ENCODE measurements at places on chromosomes 1 and 21. TPM values are rescaled to one million over a fixed set of nuclear protein-coding genes. Genes with fewer than 3 reads are reported as not detected.

DNA sequence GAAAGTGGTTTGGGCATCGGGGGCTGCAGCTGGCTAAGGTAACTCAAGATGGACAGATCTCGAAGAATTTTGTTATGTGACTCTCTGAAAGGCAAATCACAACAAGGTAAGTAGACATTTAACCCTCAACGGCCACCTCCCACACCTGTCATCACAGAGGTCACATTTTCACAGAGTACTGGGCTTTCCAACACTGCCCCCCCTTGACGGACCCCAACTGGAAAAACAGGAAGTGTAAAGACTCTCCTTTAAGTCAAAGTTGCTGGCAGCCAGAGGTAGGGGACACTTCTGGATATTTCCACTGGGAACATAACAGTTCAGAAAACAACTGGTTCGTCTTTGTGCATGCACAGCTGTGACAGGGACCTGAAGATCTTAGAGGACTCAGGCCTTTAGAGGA is 22.3 kb downstream of the NOL9 start:
- no peak for DNase-seq

Gene IGSF9
- 5.9 TPM for polyA plus RNA-seq

Gene UBL4B
- polyA plus RNA-seq = not detected

DNA sequence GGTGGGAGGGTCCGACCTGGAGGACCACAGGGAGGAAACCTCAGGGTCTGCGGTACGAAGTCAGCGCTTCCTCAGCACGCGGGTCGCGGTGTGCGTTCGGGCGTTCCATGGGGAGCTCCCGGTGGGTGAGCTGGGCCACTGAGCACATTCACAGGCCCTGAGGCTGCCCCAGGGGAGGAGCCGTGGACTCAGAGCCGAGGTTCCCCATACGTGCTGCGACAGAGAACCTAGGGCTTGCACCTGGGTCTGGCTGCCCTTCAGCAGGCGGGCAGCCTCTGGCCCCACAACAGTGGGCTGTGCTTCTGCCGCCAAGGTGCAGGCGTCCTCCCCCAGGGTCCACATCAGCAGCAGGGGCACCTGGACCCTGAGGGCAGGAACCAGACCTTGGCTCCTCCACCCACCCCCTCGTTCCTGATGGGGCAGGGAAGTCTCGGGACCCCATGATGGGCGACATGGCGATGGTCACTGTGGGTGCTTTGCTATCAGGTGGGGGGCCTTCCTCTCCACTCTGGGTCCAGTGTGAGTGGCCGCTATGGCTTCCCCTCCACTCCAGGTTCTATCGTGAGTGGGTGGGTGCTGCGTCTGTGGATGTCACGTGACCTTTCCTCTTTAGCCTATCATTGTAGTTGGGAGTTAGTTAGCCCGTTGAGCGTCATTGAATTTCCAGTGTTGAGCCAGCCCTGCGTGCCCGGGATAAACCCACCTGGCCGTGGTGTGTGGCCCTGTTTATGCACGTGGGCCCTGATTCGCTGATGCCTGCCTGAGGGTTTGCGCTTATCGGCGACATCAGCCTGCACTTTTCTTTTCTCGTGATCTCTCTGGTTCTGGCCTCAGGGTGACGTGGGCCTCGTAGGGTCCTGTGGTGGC is 27.9 kb downstream of the FTCD start:
- no peak for DNase-seq

Gene NDC1
- polyA plus RNA-seq = 9.3 TPM

DNA sequence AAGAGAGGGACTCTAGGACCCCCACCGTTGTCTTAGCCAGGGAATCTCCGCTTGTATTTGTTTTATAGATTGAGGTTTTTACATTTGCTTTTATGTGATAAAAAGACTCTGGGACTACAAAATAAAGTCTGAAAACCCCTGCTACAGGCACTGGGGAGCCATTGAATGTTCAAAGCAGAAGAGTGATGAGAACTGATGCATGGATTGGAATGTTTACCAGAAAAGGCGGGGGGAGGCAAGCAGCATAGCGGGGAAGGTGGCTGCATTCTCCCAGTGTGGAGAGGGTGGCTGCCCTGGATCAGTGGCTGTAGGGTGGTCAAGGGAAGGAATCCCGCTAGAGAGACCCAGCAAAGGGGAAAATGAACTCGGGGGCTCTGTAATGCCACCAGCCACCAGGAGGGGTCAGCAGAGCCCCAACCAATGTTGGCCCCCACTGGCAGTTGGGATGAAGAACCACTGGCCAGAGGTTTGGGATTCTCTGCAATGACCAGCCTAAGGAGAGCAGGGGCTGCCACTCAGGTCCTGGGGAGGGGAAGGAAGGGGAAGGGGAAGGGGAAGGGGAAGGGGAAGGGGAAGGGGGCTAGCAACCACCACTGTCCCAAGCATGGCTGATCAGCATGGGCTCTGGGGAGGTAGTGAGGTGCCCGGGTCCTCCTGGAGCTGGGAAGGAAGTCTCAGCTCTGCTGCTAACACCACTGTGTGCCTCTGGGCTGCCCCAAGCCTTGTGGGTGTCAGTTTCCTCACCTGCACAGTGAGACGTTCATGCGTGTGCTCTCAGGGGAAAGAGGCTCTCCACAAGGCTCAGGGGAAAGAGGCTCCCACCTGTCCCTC is 19.2 kb upstream of the PEF1 start:
- peak; percentile 72 for DNase-seq

Gene INSRR
- polyA plus RNA-seq = 0.75 TPM

DNA sequence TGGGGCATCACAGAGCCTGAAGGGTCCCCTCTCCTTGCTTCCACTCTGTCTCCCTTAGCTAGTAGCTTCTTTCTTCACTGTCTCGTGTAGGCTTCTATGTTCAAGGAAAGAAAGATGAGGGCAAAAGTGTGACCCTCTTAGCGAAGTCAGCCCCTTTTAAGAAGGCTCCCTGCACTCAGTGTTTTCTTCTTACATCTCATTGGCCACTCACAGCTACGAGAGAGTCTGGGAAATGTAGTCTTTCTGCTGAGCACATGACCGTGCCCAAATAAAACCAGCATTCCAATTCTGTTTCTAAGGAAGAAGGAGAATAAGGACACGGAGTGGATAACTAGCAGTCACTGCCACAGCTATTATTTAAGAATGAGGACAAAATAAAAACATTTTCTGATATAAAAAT is 104.9 kb upstream of the TNR start:
- DNase-seq = no peak

Gene CLCA4
- polyA plus RNA-seq = not detected

Gene PODN
- polyA plus RNA-seq = 8.8 TPM

GRCh38 chr1:6409053-6409452 is 10.7 kb downstream of the HES2 start:
- DNase-seq = no peak

GRCh38 chr1:228336308-228337030 is 70.2 kb downstream of the TRIM11 start:
- DNase-seq = no peak

Gene S100A1
- polyA plus RNA-seq = 3.0 TPM

Gene NTPCR
- 33.3 TPM for polyA plus RNA-seq

Gene KIF1B
- polyA plus RNA-seq = 142 TPM

GRCh38 chr1:61424382-61424781 is 300.6 kb downstream of the TM2D1 start:
- DNase-seq = no peak

- DNase-seq = peak; percentile 75
These were observed 19.4 kb downstream of the PDE4B start for GRCh38 chr1:65812065-65812464.

DNA sequence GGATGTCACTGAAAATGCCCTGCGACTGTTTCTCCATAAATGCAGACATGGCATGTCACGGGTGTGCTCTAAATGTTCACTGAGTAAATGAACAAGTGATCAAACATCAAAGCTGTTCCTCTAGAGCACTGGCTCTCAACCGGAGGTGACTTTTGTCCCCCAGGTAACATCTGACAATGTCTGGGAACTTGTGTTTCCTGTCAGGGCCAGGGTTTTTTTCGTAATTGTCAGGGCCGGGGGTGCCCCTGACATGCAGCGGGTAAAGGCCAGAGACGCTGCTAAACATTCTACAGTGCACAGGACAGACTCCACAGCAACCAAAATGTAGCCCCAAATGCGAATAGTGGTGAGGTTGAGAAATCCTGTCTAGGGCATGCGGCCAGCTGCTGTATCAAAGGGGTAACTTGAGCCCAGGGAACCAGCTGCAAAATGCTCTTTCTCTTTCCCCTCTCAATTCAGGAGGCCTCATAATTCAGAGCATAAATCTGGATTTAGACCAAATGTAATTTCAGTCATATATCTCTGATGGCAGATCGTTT is 2.0 kb downstream of the ALDH4A1 start:
- no peak for DNase-seq

GRCh38 chr1:70509996-70510876 is 99.2 kb downstream of the CTH start:
- DNase-seq = peak; percentile 85

Gene OR2L3
- polyA plus RNA-seq = not detected

DNA sequence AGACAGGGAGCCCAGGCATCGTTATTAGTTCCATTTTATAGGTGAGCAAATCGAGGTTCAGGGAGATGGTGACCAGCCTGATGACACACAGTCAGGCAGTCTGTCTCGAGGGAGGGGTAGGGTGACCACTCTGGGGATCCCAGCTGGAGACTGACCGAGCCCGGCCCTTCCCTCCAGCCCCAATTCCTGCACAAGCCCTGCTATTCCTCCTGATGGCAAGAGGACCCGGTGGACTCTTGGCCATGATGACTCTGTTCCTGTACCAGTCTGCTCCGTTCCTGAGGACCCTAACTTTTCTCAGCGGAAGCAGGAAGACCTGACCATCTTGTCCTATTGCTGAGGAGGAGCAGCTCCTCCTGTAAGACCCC is 391 bp downstream of the AGT start:
- DNase-seq = no peak

DNA sequence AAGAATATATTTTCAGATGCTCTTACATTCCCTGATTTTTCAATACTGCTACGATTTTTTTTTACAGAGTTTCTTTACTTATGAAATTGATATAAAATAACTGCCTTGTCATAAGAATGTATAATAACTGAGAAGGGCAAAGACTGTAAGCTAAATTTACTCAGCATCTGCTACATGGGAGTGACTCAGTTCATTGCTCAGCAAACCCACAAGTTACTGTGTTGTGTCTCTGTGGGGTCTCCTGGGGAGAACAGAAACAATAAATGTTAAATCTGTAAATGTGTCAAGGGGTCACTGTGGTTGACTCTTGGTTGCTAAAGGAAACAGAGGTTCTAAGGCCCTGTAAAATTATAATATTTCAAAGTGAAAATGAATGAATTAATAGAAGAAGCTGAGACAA is 210.3 kb upstream of the CACYBP start:
- DNase-seq = no peak

- DNase-seq = no peak
These were observed 3.7 kb upstream of the TMEM39B start for GRCh38 chr1:32068957-32069588.

Gene EYA3
- 16.6 TPM for polyA plus RNA-seq

DNA sequence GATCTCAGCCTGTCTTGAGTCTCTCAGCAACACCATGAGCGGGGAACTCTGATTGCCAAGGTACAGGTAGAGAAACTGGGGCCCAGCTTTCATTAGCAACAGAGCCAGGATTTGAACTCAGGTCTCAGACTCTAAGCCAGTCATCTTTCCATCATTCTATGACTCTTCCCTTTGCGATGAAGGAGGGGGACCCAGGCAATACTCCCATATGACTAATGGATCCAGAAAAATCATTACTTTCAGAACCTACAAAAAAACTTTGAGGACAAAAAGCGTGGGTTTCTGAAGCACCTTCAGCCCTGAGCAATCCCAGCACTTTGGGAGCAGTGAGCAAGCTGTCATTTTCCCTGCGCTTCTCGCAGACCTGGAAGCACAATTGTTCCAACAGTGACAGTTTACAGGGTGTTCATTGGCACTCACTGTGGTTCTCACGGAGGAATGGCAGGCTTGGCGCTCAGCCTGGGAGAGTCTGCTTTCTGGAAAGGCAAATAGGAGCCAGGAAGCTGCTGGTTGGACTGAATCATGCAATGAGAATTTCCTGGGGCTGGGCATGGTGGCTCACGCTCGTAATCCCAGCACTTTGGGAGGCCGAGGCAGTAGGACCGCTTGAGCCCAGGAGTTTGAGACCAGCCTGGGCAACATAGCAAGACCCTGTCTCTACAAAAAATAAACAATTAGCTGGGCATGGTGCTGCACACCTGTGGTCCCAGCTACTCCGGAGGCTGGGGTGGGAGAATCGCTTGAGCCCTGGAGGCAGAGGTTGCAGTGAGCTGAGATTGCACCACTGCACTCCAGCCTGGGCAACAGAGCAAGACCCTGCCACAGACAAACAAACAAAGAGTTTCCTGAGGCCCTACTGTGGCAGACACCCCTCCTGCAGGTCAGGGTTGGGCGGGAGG is 40.1 kb downstream of the SLC2A7 start:
- DNase-seq = peak; percentile 77

DNA sequence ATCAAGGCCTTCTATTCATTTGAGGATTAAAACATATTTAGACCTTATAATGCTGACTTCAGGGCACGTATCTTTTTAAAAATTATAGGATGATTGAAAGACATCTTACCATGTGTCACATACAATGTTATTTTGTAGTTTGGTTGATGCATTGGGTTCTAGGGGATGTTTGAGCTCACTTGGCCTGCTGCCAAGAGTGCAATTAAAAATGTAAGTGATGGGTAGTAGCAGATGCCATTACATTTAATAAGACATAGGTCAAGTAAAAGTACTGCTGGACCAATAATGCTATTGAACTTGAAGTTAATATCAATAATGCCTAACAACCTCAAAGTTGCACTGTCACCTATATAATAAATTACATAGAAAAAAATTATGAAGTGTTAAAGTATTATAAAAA is 616.5 kb upstream of the RGS18 start:
- no peak for DNase-seq

DNA sequence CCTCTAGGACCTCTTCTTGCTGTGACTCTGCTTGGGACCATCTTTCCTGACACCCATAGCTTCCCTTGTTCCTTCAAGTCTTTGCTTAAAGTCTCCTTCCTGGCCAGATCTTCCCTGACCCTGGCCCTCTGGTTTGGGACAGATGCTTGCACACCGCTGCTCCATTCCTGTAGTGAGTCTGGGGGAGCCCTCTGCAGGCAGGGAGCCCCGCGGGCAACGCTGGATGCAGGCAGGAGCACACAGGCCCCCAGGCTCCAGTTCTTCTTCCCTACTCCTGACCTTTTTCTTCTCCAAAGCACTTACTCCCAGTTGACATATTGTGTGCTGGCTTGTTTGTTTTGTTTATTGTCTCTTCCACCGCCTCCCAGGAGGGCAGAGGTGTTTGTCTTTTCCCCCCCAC is 413.4 kb downstream of the CAMTA1 start:
- DNase-seq = no peak

Gene LGR6
- 0.40 TPM for polyA plus RNA-seq

- no peak for DNase-seq
These were observed 197.3 kb downstream of the NCAM2 start for GRCh38 chr21:21195417-21195943.

Gene TMCC2
- 11.2 TPM for polyA plus RNA-seq

DNA sequence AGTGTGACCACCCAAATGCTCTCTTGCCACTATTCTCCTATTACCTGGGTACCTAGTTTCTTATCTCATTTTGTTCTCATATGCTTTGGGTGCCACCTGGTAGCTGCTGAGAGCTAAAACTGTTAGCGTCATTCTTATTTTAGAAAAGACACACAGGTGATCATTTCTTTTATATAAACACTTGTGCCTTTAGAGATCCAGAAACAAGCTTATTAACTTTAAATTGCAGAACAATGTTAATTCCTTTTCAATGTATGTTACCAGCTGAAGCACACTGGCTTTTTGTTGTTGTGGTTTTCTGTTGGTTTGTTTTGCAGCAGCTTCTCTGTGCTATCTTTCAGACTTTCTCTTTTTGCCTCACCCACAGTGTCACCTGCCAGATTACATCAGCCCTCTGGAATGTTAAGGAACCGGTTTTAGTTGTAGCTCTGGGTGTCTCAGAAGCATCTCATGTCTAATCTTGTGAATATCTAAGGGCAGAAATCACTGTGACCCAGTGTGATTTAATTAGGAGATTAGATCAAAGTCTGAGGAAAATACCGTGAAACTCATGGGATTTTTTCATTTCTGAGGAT is 43.4 kb upstream of the SLC19A2 start:
- DNase-seq = peak; percentile 24

Measured in muscle of leg (tissue), 16 donors.